ENCODE measurements at places on chromosomes 16 and 17. TPM values are rescaled to one million over a fixed set of nuclear protein-coding genes. Genes with fewer than 3 reads are reported as not detected.

CBFA2T3 gene
- not detected for total RNA-seq

GPR179 gene
- not detected for total RNA-seq

TM4SF5 gene
- total RNA-seq = not detected

PLK1 gene
- total RNA-seq = 72.9 TPM

RAB26 gene
- 0.75 TPM for total RNA-seq

CCL18 gene
- total RNA-seq = not detected

- no peak for DNase-seq
These were observed 136.1 kb downstream of the SPACA3 start for GRCh38 chr17:33127706-33128105.

DNA sequence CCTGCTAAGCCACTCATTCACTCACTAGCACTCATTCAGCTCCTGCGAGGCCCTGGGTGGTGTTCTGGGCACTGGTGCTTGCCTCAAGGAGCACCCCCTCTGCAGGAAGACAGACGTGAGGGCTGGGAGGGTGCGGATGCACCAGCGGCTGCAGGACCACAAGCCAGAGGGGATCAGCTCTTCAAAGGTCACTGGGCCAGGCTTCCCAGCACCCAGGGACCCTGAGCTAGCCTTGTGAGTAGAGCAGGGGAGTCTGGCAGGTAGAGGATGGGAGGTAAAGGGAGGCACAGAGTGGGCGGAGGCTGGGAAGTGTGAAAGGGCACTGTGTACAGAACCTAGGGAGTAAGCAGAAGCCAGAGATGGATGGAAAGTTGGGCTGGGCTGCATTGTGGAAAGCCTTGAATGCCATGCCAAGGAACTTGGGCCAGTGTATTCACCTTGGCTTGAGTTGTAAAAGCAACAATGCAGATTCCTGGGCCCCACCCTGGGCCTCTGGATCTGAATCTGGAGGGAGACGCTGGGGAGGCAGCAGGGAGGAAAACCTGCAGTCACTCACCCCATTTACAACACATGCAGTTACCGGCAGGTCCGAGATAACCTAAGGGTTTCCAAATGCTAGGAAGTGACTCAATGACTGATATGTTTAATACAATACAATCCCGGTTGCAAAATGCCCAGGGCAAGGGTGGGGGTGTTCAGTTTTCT lies 1.7 kb downstream of the IL4R start:
- DNase-seq = peak; percentile 55

GRCh38 chr17:48393283-48393682 lies 36.7 kb downstream of the SKAP1 start:
- no peak for DNase-seq

GRCh38 chr16:48432136-48432535 lies 46.9 kb upstream of the SIAH1 start:
- no peak for DNase-seq

- DNase-seq = no peak
These were observed 32.8 kb downstream of the TMEM238L start for GRCh38 chr17:10771148-10771547.

- DNase-seq = no peak
These were observed 131.4 kb downstream of the CA10 start for GRCh38 chr17:52027081-52027480.

DNA sequence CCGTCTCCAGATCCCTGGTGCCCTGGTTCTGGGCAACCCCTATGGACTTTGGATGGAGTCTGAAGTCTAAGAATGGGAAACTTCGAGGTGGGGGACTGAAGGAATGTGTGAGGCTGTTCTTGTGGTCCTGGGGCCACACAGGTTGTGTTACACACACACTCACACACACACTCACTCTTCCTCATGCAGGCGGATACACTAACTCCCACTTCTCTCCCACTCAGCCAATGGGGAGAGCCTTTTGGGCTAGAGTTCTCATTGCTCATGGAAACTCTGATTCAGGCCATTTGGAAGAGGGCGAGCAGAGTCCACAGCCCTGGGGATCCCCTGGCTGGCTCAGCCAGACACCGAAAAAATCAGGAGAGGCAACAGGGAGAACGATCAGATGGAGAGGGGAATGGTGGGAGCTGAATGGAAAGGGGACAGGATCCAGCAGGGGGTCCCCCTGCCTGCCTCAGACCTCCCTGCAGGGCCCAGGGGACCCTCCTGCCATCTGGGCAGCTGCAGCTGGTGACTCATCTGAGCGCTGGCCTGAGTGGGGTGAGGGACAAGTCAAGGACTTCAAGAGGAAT lies 9.1 kb downstream of the IGFBP4 start:
- peak; percentile 92 for DNase-seq

- no peak for DNase-seq
These were observed 241.3 kb upstream of the ZFHX3 start for GRCh38 chr16:73289232-73289631.

- DNase-seq = no peak
These were observed 13.9 kb downstream of the MYL4 start for GRCh38 chr17:47223007-47223406.

DNA sequence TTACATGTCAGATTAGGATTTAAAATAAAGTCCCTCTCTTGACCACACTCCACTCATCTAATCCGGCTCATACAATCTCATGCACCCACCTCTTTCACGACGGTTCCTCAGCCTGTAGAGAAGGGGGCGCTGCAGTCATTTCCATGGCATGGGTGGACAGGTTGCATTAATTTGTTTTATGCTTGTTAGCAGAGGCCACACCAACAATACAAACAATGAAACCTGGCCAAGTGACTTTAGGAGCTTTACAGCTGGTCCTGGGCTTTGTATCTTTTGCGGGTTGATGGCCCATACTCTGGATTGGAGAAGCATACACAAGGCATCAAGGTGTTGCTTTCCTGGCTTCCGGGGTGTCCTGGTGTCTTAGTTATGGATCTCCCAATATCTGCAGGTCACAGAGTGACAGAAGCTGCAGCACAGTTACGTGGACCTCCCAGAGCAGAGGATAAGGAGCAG lies 9.7 kb upstream of the SNF8 start:
- peak; percentile 52 for DNase-seq

DNA sequence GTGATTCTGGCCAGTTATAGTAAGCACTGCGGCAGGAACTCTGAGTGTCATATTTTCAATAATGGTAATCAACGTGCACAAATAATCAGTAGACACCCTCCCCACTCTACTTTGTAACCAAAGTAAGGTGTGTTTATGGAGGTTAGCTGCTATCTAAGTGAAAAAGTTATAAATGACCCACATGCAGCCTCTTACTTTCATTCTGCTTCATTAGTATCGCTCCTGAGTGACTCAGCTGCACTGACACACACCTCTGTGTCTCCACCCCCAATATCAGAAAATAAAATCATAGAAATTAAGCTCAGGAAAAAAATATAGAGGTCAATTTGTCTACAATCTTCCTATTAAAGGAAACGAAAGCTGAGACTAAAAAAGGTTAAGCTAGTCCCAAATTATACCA lies 64.1 kb upstream of the TRAP1 start:
- no peak for DNase-seq

DNA sequence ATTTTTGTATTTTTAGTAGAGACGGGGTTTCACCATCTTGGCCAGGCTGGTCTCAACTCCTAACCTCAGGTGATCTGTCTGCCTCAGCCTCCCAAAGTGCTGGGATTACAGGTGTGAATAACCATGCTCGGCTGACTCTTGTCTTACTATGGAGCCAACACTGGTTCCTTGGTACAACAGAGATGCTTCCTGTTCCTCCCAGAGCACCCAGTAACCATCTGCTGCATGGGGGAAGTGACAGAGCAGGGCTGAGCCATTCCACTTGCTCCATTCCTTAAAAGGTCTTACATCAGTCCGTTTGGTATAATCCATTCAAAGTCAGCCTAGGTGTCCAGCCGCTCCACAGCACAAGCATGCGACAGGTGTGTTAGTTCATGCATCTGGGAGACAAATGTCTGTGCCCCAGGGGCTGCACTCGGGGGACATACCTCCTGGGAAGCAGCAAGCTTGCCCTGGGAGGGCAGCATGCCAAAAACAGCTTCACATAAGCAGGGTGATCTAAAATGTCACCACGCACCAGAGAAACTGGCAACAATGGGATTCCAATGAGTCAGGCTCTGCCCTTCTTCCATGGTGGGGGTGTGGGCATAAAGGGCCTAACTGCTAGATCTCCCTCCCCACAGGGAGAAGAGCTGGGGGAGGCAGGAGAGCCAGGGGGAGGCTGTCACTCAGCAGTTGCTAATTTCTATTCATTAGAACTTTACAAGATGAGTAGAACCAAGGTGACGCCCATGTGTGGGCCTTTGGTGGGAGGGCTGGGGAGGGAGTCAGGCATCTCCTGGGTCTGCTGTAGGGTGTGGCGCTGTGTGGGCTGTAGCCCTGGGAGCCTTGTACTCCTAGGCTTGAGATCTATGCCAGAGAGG lies 35.5 kb downstream of the PIPOX start:
- DNase-seq = no peak

DNA sequence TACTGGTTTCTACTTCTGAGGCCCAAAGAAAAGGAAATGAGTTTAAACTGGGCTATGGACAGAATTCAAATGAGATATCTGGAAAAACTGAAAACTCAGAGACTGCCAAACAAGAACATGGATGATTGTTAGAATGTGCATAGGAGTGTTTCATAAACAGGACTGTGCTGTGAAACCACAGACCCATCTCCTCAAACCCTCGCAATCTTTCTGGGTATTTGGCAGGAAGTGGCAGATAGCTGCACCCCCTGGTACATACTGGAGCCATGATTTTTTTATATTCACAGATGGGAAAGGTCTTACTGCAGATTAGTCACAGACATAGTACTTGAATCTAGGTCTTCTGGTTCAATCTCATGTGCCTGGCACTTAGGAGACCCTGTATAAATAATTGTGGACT lies 145.0 kb downstream of the CCDC182 start:
- no peak for DNase-seq

GRCh38 chr17:1629504-1630310 lies 1.1 kb upstream of the SLC43A2 start:
- DNase-seq = no peak

DNA sequence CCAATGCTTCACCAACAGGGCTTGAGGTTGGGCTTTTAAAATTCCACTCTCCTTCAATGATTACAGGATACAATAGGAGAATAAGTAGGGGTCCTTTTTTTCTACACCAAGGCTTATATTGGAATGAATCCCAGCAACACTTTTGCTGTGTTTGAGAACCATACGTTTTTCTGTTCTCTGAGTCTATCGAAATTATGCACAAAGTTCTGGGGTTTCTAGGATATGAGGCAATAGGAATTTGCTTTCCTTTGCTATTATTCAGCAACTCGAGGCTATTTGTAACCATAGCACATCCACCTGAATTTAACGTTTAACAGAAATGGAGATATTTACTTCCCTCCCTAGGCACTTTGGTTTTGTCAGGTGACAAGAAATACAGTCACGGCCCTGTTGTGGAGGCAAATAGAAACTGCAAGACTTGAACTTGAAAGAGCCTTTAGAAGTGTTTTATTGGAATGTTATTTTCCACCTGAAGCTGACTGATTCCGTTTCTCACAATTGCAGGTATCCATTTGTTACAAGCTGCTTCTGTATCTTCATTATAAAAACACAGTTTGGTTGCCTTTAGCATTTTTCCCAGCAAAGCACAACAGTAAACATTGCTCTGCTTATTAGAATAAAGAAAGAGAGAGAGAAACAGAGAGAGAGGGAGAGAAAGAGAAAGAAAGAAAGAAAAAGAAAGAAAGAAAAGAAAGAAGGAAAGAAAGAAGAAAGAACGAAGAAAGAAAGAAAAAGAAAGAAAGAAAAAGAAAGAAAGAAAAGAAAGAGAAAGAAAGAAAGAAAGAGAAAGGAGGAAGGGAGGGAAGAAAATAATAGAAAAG lies 109.6 kb downstream of the HS3ST3A1 start:
- DNase-seq = no peak

DNA sequence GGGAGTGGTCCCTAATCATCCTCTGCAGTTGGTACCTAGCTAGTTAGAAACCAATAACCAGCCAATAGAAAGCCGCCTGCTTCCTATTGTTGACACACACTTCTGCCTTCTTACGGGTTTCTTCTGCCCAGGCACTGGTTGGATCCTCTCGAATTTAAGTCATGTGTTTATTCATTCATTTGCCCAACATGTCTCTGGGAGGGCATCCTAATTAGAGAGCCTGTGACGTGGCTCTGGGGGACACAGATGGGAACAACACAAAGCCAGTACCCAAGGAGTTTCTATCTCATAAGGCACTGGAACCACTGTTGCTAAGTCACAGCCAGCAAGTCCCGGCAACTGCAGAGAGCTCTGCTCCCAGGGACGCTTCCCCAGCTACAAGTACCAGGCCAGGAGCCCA lies 300.7 kb upstream of the TNRC6C start:
- no peak for DNase-seq

GRCh38 chr16:20905576-20905975 lies 5.0 kb downstream of the LYRM1 start:
- no peak for DNase-seq

DNA sequence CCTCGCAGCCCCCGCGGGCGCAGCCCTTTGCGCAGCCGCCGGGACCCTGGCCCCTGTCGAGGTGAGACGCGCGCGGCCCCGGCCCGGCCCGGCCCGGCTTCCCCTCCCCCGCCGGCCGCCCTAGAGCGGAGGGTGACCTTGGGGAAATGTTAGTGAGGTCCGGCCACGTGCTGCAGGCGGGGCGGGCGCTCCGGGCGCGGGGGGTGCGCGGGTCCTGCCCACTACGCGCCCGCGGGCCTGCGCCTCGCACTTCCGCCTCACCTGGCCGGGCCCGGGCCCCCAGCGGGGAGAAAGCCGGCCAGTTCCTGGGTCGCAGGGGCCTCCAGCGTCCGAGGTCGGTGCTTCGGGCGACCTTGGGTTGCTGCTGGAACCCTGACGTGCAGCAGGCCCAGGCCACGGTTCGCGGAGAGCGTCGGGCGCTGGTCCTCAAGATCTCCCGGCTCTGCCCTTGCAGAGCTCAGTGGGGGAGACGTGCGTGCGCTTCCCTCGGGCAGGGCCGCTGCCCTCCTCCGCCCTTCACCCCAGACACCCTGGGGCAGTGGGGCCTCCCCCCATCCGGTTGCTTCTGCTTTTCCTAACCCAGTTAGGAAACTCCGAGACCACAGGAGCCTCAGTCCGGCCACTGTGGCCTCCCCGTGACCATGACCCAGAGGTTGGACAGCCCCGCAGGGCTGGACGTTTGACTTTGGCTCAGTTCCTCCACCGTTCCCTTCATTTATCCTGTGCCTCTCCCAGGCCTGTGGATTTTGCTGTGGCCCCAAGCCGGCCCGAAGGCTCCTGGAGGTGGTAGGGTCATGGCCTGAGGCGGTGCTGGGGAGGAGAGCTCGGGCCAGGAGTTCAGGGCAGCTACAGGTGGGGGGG lies 791 bp downstream of the MCRIP2 start:
- no peak for DNase-seq

DNA sequence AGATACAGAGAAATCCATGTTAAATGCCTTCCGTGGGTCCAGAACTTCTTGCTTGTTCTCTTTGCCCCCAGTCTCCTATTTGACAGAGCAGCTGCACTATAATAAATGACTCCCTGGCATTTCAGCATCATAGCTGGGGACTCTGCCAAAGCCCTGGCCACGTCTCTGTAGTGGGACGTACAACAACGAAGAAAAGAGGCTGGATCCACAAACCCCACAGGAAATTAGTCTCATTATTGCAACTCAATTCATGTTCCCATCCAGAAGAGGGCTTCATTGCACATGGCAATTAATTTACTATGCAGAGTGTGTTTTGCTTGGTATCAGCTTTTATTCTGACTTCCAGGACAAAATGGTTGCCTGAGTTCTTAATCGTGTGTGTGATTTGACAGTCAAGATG lies 121.3 kb downstream of the CDH13 start:
- peak; percentile 18 for DNase-seq
